ENCODE measurements at places on chromosomes 2 and 18.

- no peak for DNase-seq
Measured at GRCh38 chr2:45750001-45750400, 98.5 kb downstream of the PRKCE start.

- no peak for DNase-seq
Measured at GRCh38 chr2:167420211-167420610, 531.9 kb downstream of the XIRP2 start.

DNA sequence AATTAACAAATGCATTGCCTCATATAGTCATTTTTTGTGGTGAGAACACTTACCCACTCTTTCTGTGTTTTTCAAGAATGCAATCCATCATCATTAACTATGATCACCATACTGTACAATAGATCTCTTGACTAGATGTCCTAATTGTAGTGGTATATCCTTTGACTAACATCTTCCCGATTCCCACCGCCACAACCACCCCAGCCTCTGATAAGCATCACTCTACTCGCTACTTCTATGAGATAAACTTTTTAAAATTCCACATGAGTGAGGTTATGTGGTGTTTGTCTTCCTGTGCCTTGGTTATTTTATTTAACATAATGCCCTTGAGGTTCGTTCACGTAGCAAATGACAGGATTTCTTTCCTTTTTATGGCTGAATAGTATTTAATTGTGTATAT, 6.6 kb downstream of the VWA3B start:
- DNase-seq, result no peak

GRCh38 chr18:54159906-54160305, 64.6 kb downstream of the MBD2 start:
- no peak for DNase-seq

DNA sequence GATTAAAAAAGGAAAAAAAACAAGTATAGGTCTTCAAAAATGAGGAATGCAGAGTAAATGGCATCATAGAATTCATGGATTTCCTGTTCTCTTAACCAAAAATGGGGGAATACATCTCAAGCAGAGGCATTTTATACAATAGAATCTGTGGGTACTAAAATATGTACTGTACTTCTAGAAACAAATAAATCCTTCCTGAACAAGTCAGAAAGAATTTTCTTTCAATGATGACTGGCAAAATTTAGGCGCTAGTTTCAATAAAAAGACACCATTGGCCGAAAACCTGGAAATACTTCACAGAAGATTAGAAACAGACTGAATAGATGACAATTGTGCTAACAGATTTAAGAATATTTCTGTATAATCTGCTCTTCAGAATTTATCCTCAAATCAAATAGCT, 15.1 kb downstream of the TRAK2 start:
- DNase-seq, result no peak

GRCh38 chr2:2320486-2321199, 10.4 kb downstream of the MYT1L start:
- DNase-seq, result no peak

DNA sequence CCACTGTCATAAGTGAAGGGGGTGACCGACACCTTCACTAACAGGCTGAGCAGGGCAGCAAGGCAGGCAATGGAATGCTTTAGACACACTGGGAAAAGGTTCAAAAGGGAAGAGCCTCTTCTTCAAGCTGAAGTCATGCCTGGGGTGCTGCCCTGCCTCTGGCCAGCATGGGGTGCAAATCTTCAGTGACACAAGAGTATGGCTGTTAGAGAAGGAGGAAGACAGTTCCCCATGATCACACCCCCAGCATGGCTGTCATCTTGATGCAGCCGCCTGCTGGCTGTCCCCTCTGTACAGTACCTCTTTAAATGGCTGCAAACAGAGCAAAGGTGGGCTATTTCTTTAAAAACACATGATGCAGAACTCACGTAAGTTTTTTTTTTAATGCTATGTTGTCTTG, 71.9 kb downstream of the INPP4A start:
- DNase-seq, result no peak

DNA sequence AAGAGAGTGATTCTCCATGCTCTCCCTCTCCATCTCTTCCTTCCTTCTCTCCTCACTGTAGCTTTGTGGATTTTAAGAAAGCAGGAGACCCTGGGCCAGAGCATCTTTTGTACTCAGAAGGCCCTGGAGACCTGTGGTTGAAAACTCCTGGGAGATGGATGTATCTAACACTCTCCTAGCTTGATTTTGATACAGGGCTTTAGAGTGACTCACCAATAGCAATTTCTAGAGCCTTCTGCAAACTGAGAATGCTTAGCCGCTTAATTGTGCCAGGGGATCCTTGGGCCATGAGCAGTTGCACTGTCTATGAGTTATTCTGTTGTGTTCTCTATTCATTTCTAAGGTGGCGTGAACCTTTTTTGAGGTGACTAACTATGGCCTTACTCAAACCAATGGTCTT, 17.7 kb downstream of the HOXD1 start:
- no peak for DNase-seq

DNA sequence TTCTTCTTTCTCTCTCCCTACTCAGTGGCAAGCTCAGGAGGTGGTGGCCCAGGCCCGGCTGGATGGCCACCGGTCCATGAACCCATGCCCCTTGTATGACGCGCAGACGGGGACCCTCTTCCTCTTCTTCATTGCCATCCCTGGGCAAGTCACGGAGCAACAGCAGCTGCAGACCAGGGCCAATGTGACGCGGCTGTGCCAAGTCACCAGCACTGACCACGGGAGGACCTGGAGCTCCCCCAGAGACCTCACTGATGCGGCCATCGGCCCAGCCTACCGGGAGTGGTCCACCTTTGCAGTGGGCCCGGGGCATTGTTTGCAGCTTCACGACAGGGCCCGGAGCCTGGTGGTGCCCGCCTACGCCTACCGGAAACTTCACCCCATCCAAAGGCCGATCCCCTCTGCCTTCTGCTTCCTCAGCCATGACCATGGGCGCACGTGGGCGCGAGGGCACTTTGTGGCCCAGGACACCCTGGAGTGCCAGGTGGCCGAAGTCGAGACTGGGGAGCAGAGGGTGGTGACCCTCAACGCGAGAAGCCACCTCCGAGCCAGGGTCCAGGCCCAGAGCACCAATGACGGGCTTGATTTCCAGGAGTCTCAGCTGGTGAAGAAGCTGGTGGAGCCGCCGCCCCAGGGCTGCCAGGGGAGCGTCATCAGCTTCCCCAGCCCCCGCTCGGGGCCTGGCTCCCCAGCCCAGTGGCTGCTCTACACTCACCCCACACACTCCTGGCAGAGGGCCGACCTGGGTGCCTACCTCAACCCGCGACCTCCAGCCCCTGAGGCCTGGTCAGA, 1.8 kb downstream of the NEU2 start:
- no peak for DNase-seq

DNA sequence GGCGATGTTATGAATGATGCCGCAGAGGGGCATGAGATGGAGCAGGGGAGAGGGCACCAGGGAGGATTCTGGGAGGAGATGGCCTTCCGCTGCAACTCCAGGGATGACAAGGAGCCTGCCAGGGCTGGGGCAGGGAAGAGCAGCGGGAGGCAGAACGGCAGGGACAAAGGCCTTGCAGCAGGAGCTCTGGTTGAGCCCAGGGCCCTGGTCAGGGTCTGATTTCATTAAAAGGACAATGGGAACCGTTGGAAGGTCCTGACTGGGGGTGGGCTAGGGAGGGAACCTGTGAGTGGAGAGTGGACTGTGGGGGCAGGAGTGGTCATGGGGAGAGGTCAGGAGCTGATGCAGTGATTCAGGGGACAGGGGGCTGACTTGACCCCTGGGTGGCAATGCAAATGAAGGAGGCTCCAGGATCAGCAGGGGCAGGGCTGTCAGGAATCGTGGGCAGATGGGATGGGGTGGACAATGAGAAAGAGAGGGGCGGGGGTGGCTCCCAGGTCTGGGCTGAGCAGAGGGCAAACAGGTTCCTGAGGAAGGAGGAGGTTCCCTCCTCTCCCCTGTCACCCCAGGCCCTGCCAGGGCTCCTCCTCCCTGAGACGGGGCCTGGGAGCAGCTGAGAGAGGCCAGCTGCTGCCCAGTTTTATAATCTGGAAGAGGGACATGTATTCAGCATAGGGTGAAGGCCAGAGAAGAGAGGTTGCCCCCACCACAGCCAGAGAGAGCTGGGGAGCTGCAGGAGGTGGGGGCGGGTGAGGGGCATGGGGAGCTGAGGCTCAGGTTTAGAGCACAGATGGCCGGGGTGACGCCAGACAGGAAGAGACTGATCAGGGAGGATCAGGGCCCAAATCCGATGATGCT, 7.3 kb upstream of the DUSP2 start:
- DNase-seq, result no peak

DNA sequence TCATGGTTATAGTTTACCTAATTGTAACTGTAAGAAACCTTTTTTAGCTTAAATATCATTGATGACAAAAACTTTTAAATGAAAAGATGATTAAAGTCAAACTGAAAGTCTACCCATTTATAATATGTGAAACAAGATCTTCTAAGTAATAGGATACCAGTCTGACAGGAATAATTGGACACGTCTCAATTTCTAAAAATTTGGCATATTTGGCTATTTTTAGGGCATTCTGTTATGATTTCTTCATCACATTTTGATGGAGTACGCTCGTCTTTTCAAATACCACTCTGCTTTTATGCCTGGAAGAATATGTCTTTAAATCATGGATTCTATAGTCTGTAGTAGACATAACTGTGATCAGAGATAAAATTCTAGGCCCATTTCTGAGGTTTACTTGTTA, 1.3 kb downstream of the R3HDM1 start:
- DNase-seq, result no peak

- DNase-seq, result no peak
Measured at GRCh38 chr2:171626949-171627348, 60.3 kb upstream of the DYNC1I2 start.

DNA sequence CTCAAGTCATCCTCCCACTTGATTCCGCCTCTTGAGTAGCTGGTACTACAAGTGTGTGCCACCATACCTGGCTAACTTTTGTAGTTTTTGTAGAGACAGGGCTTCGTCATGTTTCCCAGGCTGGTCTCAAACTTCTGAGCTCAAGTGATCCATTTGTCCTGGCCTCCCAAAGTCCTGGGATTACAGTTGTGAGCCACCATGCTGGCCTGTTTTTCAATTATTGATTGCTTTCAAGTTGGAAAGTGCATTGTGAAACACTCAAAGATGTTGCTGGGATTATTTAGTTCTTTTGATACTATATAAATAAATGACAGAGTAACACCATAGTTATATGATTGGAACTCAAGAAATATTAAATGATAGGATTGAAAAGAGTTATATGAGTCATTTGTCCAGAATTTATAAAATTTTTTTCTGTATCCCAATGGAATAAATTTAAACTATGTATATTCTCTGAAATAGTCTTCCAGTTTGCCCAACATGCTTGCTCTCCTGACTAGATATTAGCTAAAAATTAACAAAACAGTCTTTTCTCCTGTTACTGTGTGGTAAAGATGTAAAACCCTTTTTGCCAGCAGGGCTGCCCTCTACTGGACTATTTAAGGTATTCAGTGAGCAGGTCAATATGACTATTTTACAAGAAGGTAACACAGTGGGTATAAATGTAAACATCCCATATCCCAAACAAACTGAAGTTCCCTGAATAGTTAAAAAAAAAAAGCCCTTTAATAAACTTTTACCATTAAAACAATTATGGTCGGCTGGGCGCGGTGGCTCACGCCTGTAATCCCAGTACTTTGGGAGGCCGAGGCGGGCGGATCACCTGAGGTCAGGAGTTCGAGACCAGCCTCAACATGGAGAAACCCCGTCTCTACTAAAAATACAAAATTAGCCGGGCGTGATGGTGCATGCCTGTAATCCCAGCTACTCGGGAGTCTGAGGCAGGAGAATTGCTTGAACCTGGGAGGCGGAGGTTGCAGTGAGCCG, 42.7 kb downstream of the ACSL3 start:
- DNase-seq, result no peak

DNA sequence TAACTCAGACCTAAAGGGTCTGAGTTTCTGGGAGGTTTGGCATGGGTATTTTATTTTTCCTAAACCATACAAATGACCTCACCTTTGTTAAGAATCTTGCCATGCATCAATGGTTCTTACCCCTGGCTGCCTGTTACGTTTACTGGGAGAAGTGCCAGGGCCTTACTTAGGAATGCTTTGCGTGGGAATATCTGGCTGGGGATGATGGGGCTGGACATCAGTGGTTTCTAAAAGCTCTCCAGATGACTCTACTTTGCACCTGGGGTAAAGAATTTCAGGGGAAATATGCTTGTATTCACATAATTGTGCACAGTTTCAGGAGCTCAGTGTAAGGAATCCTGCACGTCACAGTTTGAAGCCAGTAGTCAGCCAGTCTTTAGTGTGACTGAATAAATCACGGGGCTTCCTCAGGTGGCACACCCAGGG, 18.2 kb upstream of the DAW1 start:
- no peak for DNase-seq

GRCh38 chr2:14524803-14525080, 107.8 kb upstream of the LRATD1 start:
- DNase-seq, result no peak

DNA sequence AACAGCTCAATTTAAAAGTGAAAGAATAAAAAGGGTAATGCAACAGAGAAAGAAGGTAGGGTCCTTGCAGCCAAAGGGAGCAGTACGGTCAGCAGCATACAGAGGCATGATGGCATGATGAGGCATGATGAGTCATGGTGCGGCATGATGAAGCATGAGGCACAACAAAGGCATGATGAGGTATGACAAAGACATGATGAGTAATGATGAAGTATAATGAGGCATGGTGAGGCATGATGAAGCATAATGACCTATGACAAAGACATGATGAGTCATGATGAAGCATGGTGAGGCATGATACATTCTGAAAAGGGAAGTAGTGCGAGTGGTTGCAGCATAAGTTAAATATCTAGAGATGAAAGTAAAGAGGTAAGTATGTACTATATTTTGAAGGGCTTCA, 673.2 kb downstream of the TMEM182 start:
- DNase-seq, result no peak

- DNase-seq, result peak; percentile 1
Measured at GRCh38 chr2:97742381-97742847, 29.0 kb downstream of the ZAP70 start.

GRCh38 chr2:178732913-178733312, 74.3 kb downstream of the TTN start:
- no peak for DNase-seq

DNA sequence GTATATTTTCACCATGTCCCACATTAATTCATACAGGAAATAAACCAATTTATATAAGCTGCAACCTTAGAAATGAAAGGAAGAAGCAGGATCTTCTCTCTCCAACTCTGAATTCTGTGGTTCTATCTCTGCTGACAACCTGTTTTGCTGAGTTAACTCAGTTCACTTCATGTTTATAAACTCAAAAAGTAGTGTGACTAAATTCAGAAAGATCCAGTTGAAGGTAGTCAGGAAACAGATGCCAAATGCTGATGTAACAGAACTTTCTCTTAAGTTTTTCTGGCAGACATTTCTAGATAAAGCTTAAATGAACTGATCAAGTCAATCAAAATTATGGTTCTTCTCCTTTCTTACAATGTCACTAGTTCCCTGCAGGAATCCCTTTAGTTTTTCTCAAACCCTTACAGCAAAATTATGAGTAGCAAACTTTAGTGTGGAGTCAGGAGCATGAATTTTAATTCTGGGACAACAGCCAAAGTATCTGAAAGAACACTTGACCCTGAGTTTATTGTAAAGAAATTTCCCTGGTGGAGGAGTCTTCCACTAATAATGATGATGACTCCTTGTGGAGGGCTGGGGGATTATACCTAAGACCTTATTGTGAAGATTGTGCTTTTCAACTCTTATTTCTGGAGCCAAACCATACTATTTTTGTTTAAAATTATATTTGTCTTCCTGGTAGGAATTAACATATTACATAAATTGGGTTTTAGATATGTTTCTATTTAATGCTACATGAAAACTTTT, 216.9 kb downstream of the MYO3B start:
- no peak for DNase-seq

GRCh38 chr18:9631814-9632496, 17.6 kb upstream of the PPP4R1 start:
- DNase-seq, result no peak

GRCh38 chr2:117963446-117963845, 50.4 kb downstream of the CCDC93 start:
- DNase-seq, result no peak
